Effector memory CD4-positive, alpha-beta T cell (primary cell): ENCODE measurements at places on chromosomes 1 and 21.

- DNase-seq = no peak
Measured at GRCh38 chr1:23650344-23650990, 41.1 kb upstream of the RPL11 start.

- DNase-seq = no peak
Measured at GRCh38 chr21:20308586-20309315, 689.5 kb upstream of the NCAM2 start.

DNA sequence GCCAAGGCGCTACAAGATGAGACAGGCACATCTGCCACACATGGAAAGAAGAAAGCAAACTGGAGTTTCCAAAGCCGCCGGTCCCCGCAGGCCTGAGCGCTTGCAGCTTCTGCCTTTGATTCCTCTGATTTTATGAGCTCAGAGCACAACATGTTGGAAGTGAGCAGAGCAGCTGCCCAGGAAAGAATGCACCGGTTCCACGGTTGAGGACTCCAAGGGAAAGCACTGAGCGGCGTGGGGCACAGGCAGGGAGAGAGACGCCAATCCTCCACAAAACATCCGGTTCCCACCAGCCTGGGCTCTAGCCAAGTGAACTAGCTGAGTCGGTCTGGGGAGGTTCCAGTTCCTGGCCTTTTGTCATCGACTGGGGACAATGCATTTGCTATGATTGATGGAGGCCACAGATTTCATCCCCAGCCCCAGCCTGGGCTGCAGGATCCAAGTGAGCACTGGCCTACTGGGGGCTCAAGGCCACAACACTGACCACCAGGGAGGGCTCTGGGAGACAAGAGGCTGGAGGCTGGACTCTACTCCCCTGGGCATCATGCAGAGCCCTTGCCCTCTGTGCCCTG lies 253.1 kb upstream of the IRF2BP2 start:
- DNase-seq = no peak

DNA sequence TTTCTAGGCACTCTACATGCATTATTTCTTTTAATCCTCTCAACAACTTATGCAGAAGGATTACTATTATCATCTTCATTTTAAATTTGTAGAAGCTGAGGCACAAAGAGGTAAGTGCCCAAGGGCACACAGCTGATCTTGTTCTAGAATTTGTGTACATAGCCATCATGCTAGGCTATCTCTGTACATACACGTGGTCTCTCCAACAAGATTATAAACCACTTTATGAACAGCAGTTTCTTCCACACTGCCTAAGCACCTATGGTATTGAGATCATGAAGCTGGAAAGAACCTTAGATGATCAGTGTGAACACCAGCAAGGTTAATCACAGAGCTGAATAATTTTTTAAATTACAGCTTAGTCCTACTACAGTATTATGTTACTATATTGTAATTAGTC lies 28.9 kb downstream of the UCHL5 start:
- no peak for DNase-seq

- DNase-seq = no peak
Measured at GRCh38 chr1:52166996-52167753, 25.3 kb downstream of the ZFYVE9 start.

DNA sequence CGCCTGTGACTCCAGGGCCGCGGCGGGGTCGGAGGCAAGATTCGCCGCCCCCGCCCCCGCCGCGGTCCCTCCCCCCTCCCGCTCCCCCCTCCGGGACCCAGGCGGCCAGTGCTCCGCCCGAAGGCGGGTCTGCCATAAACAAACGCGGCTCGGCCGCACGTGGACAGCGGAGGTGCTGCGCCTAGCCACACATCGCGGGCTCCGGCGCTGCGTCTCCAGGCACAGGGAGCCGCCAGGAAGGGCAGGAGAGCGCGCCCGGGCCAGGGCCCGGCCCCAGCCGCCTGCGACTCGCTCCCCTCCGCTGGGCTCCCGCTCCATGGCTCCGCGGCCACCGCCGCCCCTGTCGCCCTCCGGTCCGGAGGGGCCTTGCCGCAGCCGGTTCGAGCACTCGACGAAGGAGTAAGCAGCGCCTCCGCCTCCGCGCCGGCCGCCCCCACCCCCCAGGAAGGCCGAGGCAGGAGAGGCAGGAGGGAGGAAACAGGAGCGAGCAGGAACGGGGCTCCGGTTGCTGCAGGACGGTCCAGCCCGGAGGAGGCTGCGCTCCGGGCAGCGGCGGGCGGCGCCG lies at the start of gene SIM2:
SIM2 (plus strand) TSS at position 135 of the 565 bp plus-strand sequence. CDS start 632 bp downstream, outside the sequence.
- DNase-seq = no peak

- no peak for DNase-seq
Measured at GRCh38 chr21:14356746-14357145, 26.2 kb downstream of the HSPA13 start.

GRCh38 chr1:3049164-3049563 lies 19.8 kb upstream of the PRDM16 start:
- DNase-seq = no peak

DNA sequence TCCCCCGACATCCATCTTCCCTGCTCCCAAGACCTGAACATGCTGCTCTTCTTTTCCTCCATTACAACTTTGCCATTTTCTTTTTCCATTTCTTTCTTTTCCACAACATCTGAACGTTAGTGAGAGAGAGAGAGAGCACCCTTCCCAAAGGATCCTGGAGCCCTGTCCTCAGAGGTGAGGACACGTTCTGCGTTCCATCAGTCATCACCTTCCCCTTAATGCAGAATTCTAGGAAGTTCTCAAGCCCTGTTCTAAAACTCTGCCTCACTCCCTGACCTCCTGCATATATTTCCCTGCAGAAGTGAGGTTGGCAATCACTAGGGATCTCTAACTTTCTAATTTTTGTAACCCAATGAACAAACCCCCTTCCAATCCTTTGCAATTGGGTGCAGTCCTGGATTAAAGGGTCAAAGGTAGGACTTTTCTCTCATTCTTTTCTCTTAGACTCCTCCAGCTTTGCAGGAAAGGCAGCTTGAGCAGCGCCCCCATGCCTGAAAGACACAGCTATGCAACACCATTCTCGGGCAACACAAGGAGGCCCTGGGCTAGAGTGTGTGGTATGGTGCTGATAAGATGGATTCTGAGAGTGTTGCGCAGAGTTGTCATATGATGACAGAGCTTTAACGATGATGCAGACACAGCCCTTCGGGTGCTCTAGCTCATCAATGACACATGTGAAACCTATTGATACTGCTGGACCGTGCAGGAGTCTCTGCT lies 59.2 kb upstream of the TNR start:
- DNase-seq = no peak

DNA sequence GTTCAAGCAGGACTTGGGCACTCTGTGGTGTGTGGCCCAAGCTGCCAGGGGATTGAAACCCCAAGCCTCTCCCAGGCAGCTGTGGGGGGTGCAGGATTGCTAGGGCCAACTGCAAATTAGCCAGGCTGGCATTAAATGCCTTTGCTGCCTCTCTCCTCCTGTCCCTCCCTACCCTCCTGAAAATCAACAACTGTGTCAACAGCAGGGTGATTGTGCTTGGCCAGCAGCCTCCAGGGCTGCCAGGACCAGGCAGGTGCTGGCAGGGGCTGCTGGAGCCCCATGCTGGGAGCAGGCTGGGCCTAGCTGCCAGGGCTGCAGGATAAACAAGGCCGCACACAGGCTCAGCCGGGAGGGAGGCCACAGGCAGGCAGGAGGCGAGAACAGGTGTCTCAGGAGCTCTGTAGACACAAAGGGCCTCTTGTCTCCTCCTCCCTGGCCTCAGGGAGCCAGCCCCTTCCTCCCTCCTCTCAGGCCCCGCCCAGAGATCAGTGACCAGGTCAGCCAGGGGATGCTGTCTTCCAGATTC lies 11.4 kb downstream of the SOX13 start:
- no peak for DNase-seq

DNA sequence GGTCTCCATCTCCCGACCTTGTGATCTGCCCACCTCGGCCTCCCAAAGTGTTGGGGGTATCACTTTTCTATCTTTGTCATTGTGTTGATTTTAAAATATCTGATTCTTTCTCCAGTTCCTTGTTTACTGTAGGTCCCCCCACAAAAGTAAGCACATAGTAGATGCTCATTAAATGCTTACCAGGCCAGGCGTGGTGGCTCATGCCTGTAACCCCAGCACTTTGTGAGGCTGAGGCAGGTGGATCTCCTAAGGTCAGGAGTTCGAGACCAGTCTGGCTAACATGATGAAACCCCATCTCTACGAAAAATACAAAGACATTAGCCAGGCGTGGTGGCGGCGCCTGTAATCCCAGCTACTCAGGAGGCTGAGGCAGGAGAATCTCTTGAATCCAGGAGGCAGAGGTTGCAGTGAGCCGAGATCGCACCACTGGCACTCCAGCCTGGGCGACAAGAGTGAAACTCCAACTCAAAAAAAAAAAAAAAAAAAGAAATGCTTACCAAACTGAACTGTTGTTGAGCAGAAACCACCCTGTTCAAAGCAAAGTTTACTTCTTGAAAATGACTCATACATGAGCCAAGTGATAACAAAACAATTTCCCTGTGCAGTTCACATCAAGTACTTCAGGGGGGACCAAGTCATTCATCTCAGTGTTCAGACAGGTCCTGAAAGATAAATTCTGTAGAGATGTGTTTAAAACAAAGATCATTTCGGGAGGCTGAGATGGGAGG lies 24.3 kb upstream of the NID1 start:
- DNase-seq = no peak

GRCh38 chr1:91704746-91705145 lies 181.2 kb downstream of the TGFBR3 start:
- no peak for DNase-seq

DNA sequence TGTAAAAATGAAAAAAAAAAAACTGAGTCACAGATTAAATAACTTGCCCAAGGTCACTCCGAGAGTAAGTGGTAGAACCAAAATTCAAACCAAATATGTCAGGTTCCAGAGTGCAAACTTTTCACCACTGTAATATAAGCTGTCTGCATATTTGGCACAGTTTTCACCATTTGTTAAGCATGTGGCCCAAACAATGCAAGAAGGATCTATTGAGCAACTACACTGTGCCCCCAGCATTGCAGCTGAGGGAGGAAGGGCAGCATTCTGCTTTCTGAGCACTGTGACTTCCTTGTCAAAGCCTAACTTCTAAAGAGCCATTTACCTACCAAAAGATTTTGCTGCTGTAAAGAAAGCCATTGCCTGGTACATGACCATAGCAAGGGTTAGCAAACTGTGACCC lies 133.4 kb downstream of the SYT2 start:
- DNase-seq = no peak

- DNase-seq = no peak
Measured at GRCh38 chr1:81549588-81550127, 251.1 kb upstream of the ADGRL2 start.

- DNase-seq = peak; percentile 43
Measured at GRCh38 chr1:24555591-24556413, at the start of gene NCMAP. Gene NCMAP (plus strand): TSS chr1:24556087. CDS start chr1:24595431, 39,344 bp downstream.

GRCh38 chr1:201538612-201539551 lies at the start of gene NAV1:
Gene NAV1 (plus strand): TSS chr1:201539127. CDS start chr1:201622885, 83,758 bp downstream.
- no peak for DNase-seq

- no peak for DNase-seq
Measured at GRCh38 chr1:63643517-63643916, 50.3 kb downstream of the PGM1 start.

DNA sequence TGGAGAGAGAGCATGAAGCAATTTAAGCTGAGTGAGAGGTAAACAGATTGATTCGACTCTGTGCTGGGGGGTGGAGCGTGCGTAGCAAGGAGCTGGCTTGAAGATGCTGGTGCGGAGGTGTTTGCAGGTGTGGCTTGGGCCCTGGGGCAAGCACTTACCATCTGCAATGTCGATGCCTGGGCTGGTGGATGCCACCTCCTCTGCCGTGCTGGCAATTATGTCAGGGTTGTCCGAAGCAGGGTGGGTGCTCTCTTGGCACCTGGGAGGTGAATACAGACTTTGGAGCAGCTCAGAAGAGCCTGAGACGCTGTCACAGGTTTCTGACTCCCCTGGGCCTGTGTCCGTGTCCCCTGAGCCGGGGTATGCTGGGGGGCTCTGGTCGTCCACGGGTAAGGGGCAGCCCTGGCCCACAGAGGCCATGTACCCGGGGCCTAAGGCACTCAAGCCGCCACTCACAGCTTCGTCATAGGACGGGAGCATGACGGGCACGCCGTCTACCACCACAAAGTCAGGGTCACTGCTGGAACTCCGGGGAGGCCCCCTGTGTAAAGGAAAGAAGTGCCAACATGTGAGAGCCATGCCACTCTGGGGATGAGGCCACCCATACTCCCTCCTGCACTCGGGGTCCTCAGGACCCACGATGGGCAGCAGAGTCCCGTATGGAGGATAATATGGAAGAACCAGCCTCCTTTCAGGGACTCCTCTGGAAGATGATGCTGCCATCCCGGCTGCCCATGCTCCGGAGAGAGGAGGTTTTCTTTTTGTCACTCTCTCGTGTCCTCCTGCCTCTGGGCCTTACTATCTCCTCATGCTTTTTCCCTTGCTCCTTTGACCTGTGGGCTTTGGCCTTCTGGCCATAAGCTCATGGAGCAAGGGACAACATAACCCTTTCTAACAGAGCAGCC lies 80.3 kb upstream of the TLR5 start:
- no peak for DNase-seq

DNA sequence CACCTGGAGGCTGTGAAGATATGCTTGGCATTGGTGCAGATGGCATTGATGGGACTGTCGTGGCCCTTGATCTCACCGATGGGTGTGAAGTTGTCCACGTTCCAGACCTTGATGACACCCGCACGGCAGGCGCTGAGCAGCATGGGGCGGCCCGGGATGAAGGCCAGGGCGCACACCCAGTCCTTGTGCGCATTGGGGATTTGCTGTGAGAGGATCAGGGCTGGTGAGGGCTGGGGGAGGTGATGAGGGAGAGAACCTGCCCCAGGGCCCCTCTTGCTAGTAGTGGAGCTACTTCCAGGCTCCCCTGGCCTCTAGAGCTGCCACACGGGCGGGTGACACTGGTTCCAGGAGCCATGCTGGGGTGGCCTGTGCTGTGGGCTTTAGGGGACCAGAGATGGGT lies 48.8 kb downstream of the KIF21B start:
- DNase-seq = no peak

DNA sequence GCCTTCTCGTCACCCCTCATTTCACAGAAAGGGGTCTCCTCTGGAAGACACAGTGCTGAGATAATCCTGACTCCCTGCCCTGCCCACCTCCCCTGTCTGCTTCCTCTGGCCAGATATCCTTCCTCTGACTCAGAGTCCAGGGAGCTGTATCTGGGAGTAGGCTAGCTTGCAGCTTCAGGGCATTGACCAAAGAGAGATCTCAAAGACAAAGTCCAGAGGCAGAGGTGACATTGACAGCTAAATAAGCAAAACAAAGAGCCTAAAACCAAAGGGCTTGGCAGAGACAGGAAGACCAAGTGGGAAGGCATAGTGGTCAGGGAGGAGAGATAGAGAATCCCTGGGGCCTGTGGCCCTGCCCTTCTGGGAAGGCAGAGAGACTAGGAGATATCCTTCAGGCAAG lies 64.9 kb downstream of the TNR start:
- DNase-seq = no peak

DNA sequence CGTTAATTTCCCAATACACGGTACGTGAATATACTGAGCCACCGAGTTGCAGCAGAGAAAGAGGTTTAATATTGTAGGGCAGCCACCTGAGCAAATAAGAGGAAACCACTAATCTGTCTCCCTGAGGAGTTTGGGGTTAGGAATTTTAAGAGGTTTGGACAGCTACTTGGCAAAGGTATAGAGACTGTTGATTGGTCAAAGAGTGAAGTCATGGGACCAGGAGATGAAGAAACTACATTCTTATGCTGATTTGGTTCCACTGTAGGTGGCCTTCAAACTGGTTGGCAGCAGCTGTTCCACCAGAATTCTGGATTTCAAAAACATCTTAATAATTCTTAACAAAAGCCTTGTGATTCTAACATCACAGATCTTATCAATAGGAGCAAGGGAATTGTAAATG lies 485.4 kb upstream of the PRMT6 start:
- no peak for DNase-seq

- DNase-seq = no peak
Measured at GRCh38 chr1:30670240-30671060, 52.9 kb downstream of the MATN1 start.

- no peak for DNase-seq
Measured at GRCh38 chr1:199685369-199685768, 342.1 kb upstream of the NR5A2 start.

- DNase-seq = no peak
Measured at GRCh38 chr1:78003070-78003746, 1.5 kb upstream of the DNAJB4 start.
